Tongue (tissue), 3 donors: ENCODE measurements at places on chromosomes 3 and 15. TPM values are rescaled to one million over a fixed set of nuclear protein-coding genes. Genes with fewer than 3 reads are reported as not detected.

- DNase-seq = no peak
These were observed 427.4 kb downstream of the FOXP1 start for GRCh38 chr3:71156062-71156665.

DNA sequence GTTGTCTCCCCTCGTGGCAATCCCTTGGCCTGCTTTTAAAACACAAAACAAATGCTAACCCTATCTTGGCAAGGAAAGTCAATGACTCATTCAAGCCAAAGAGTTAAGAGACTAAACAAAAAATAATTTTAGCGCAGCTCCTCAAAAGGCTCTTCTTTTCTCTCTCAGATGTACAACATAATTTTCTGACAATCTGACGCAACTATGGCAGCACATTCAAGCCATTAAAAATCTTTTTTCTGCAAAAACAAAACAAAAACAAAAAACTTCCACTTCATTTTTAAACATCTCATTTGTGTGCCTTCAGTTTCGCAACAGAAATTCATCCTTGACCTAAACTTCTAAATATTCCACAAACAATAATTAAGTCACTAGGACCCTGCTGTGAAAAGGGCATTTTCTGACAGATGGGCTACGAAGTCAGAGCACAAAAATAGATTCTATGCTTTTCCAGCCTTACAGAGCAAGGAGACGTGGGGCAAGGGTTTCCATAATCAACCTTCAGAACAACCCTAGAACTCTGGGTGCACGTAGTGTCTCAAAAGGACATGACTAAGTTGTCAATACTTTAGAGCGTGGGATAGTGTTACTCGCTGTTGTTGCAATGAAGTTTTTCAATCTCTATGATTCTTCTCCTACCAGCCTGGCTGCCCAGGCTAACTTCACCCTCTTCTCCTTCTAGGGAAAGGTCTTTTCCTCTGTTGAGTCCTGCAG is 84.3 kb downstream of the MB21D2 start:
- peak; percentile 56 for DNase-seq

DNA sequence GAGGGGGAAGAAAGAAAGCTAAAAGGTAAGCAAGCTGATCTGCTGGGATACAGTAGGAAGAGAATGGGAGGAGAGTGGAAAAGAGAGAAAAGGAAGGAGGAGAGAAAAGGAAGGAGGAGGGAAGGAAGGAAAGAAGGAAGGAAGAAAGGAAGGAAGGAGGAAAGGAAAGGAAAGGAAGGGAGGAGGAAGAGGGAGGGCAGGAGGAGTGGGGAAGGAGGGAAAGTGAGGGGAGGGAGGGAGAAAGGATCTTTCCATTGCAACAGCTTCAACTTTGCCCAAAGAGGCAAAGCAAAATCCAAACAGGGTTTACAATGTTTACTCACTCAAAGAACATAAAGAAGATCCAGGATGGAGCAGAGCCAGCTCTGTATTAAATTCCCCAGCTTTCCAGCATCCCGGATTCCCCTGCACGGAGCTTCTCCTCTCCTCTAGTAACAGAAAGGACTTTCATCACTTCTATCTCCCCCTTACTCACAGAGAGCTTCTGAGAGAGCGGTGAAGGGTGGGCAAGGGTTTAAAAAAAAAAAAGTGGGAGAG is 494.2 kb upstream of the PROK2 start:
- peak; percentile 61 for DNase-seq

- DNase-seq = peak; percentile 90
These were observed 115.4 kb upstream of the PRICKLE2 start for GRCh38 chr3:64340641-64341101.

DNA sequence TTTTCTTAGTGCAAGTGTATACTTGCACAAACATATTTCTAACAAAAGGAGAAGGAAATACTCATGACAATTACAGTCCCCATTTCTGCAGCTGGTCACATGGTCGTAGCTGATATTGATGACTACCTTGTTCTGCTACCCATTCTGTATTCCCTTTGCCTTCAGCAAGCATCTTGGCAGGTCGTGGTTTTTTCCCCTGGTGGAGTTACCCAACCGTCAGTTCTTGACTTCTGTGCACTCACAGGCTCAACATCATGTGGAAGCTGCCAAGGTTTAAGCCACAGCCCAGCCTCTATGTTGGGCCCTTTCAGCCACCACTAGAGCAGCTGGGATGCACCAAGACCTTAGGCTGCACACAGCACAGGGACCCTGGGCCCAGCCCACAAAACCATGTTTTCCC is 56.1 kb downstream of the VGLL3 start:
- no peak for DNase-seq

GRCh38 chr3:124800511-124801258 is 70.4 kb downstream of the UMPS start:
- peak; percentile 85 for DNase-seq

LARP6 gene
- total RNA-seq = 8.9 TPM
